Ascending aorta (tissue), 2 donors: ENCODE measurements at places on chromosomes 7 and 10. TPM values are rescaled to one million over a fixed set of nuclear protein-coding genes. Genes with fewer than 3 reads are reported as not detected.

DNA sequence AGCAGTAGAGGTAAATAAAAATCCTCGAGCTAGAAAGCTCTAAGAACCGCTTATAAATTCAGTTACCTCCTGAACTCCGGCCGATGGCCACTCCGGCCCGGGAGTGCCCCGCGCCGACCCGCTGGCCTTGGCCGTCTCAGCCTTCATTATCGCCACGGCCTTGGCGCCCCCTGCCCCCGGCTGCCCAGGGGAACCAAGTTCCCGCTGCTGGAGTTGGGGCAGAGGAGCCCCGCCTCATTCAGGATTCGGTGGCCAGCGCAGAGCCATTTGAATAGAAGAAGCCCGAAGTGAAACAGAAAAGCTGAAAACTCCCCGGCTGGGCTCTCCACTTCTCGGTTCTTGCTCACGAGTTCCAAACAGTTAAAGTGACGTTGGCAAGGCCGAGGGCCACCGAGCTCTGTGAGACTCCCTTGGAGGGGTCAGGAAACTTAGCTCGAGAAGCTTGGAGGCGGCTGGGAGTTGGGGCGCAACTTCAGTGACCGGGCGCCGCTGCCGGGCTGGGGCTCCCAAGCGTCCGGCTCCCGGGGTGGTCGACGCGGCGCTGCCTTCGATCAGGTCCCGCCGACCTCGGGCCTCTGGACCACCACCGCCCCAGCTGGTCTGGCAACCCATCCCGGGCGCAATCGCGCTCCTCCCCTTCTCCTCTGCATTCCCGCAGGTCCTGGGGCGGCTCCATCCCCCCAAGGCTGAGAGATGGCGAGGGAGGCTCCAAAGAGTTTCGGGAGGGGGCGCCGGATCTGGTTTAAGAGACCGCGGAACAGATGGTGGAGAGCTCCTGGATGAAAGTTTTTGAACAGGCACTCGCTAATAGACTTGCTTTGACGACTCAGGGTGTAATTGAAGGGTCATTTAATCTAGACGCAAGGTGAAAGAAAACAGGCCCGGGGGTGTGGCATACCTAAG, 5.8 kb upstream of the FEZF1 start:
- no peak for DNase-seq

DNA sequence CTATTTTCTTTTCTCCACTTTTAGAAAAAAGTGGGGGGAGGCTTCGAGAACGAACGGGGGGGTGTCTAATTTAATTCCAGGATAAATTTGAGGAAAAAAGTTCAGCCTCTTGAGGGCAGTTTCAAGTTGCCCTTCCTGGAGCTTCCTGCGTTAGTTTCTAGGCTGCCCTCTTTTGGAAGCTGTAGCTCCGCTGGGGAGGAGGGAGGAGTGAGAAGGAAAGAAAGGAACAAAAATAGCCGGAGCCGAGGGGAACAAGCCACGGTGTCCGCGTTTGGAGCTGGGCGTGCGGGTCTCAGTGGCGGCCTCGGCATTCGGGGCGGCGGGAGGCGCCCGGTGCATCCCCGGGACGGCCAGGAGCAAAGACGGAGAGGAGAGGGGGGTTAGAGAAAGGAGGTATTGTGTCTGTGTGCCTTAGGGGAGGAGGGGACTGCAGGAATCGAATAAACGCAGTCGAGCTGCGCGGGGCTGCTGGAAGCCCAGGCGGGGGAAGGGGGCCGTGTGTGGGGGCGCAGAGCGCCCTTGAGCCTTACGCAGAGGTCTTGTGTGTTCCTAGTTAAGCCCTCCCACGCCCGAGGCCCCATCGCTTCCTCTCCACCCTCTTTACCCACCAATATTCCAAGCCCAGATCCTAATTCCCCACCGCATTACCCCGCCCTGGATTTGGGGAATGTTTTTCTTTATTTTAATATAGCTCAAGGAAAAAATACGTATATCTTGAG, 2.0 kb upstream of the TNRC18 start:
- DNase-seq, result peak; percentile 80

DNA sequence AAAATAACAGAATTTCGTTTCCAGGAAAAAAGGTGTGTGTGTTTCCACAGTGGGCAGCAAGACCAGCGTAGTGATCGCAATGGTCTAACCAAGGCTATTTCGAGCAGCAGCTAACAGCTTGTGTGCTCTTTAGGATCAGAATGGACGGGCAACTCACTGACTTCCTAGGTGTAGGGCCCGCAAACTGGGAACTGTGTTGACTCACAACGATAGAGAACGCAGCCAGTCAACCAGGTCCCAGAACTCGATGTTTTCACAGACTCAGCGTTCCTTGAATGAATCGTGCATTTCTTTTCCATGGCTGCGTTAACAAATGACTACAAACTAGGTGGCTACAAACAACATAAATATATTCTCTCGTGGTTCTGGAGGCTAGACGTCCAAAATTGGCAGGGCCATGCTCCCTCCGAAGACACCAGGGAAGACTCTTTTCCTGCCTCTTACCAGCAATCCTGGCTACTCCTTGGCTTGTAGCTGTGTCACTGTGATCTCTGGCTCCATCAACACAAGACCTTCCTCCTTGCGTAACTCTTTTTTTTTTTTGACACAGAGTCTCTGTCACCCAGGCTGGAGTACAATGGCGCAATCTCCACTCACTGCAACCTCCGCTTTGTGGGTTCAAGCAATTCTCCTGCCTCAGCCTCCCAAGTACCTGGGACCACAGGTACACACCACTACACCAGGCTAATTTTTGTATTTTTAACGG, 39.1 kb downstream of the PODXL start:
- DNase-seq, result no peak

Gene TEX47
- not detected for total RNA-seq

GRCh38 chr7:423312-424260, 96.1 kb downstream of the PDGFA start:
- no peak for DNase-seq
